Immature natural killer cell (primary cell): ENCODE measurements at places on chromosomes 3 and 15.

- DNase-seq, result no peak
These were observed 497.8 kb downstream of the NAALADL2 start for GRCh38 chr3:175356899-175357324.

DNA sequence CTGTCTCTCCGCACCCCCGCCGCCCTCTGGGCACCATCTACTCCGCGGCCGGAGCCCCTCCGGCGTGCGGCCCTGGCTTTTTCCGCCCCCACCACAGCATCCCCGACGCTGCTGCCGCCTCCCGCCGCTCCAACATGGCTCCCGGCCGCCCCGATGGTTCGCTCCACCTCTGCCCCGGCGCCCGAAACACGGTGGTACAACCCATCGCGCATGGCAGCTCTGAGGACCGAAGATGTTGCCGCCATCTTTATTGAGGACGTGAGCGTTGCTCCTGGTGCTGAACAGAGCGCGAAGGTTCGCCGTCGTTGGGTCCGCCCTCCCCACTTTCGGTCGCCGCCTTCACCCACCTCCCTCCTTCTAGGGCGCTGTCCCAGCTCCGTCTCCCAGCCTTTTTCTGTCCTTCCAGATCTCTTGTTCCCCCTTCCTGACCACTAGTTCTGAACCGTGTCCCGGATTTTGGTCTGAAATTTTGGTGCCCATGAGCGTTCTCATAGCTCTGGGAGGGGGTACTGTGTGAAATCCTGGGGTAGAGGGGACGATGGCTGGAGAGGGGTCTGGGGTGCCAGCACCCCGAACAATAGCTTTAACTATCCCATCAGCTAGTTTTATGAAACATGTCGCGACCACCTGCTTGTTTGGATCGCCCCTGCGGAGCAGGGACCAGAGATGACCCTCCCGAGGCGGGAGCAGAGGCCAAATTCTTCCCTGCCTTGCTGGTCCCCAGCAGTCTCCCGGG lies at the start of gene CELSR3:
TSS of gene CELSR3 (minus strand) at position 134 of the 736 bp plus-strand sequence. CDS start 252 bp downstream, outside the sequence.
- DNase-seq, result peak; percentile 49

DNA sequence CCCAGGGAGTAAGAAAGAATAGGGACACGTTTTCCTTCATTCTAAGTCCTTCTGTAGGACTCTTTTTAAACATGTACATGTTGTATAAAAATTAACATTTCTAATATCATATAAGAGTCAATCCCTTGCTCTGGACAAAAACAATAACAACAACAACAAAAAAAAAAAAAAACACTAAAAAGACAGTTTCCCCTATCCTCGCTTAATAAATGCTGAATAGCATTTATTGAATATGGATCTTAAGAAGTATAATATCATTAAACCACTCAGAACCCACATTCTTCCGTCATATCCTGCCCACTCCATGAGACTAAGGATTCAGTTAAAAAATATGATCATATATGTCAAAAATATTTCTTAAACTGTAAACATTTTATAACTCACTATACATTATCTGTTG lies 145.1 kb downstream of the AQP9 start:
- no peak for DNase-seq

DNA sequence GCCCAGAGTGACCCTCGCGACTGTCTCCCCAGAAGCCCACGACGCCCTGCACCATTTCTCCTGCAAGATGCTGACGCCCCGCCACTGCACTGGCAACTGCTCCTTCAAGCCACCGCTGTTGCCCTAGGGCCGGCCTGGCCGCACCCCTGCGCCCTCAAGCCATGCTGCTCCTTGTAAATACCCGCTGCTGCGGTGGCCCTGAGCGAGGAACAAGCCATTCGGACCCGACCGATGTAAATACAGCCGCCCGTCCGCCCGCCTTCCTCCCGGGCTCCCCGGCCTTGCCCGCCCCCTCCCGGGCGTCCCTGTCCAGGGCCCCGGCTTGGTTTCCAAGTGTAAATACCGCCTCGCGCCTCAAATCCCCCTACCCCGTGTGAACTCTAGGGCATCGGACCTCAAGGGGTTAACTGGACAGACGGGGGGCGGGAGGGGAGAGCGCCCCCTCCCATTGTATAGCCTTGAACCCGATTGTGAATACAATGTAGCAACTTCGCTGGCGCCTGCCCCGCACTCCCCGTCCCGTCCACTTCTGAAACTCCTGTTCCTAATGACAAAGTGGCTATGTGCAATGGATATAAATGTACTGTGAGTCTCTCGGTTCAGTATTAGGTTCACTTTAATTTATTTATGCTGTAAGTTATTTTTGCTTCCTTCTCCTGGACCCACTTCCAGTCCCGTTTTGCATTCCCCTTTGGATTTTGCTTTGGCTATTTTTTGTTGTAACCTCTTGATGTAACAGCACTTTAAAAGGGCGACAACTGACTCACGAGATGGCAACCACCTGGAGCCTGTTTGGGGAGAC lies 5.9 kb downstream of the RNU6-1 start:
- DNase-seq, result no peak
